ENCODE measurements at places on chromosomes 4 and X.

GRCh38 chr4:148068065-148068911 lies 336.4 kb downstream of the ARHGAP10 start:
- no peak for DNase-seq

DNA sequence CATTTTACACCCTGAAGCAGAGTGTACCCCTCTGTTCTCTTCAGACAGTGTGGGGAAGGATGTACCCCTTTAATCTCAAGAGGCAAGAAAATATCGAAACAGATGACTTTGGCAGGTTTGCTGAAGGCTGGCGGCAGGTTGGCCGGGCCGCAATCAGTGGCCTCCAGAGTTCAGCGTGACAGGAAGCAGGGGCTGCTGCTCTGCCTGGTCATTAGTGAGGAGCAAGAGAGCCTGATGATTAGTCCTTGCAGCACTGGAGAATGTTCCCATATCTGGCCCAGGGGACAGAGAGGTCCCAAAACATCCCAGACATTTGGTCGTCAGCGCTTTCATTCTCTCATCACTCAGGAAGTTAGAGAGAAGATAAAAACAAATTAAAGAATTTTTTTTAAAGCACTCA lies 352.8 kb downstream of the SPRY1 start:
- peak; percentile 18 for DNase-seq

GRCh38 chr4:36024901-36025660 lies 219.2 kb downstream of the ARAP2 start:
- no peak for DNase-seq

GRCh38 chr4:6516762-6517161 lies 44.3 kb upstream of the PPP2R2C start:
- no peak for DNase-seq

DNA sequence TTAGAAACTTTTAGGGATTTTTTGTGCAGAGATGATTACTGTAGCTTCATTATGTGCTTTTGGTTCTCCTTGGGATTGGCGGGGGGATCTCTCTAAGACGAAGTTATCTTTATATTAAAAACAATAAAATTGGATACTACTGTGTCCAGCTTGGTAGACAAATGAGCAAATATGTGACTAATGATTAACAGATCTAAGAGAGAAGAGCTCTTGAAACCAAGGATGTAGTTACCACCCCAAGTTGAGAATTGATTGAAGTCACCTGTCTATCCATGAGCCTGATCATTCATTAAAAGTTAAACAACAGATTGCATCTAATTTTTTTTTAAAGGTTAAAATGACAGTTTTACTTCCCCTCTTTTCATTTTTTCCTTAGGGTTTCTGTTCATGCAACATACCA lies 8.7 kb downstream of the PAICS start:
- no peak for DNase-seq

GRCh38 chr4:175435381-175435783 lies 376.7 kb downstream of the GPM6A start:
- no peak for DNase-seq

GRCh38 chr4:168885400-168885799 lies 124.7 kb downstream of the CBR4 start:
- peak; percentile 67 for DNase-seq

- DNase-seq, result no peak
These were observed 20.1 kb downstream of the SH3TC1 start for GRCh38 chr4:8219236-8219635.

DNA sequence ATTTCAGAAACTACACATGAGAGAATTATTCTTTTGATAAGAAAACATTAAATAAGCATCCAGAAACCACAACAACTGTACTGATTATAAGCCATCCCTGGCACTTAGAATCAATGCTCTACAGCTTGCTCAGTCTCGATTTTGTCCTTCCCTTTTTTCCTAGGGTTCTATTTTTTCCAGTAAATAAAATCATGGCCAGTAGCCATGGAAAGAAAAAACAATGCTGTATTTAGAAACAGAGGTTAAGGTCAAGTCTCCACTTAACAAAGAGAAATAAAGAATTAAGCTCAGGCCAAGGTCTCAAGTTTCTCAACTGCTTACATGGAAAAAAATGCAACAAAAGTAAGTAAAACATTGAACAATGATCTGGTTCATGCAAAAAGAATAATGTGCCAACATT lies 38.7 kb upstream of the GRID2 start:
- DNase-seq, result no peak

- no peak for DNase-seq
These were observed 55.3 kb upstream of the TECRL start for GRCh38 chr4:64464581-64464980.

DNA sequence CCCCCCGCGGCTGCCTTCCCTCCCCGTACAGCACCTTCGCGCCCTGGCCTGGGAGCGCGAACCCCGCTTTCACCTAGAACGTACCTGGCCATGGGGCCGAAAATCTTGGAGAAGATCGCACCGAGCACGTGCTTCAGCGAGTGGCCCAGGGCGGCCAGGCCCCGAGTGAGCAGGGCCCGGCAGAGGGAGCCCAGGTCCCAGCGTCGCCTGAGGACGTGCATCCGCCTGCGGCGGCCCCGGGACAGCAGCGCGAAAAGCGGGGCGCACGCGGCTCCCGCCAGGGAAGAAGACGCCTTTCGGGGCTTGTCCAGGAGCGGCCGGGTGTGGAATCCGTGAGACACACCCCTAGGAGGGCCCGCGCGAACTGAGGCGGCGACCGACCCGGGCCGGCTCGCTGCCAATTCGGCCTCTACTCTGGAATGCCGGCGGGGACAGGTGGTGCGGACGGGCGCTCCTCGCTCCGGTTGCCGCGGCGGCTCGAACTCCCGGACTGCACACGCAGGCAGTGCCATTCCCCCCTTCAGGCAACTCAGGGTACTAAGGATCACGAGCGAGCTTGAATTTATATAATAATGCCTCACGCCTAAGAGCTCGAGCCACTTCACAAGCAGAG lies at the start of gene HS6ST2:
Gene HS6ST2 (minus strand): TSS at position 539 of the 613 bp plus-strand sequence.
- no peak for DNase-seq

GRCh38 chr4:56931924-56932323 lies 24.2 kb downstream of the REST start:
- DNase-seq, result no peak

DNA sequence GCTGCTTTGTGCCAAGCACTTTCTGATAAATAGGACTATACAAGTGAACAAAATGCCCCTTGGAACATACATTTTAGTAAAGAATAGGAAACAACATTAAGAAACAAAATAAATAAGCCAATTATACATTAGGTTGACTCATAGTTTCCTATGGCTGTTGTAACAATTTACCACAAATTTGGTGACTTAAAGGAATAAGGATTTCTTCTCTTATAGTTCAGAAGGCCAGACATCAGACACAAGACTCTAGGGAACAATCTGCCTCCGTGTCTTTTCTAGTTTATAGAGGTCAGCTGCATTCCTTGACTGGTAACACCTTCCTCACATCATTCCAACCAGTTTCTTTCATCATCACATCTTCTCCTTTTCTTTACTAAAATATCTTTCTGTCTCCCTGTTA lies 235.9 kb upstream of the PCDH18 start:
- peak; percentile 31 for DNase-seq

DNA sequence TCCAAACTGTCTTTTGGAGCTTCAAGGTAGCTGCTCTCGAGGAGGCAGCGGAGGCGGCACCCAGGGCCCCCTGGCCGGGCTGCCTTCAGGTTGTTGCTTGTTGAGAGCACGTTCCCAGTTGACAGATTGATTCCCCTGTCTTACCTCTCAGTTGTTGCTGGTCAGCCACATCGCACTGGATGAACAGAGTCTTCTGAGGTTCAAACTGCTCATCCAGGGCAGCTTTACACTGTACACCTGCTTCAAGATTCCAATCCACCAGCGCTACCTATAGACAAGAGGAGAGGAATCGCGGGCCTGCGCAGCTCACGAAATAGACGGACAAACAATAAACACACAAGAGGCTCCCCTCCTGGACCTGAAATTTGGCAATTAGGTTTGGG lies 497 bp downstream of the HPGD start:
- no peak for DNase-seq

DNA sequence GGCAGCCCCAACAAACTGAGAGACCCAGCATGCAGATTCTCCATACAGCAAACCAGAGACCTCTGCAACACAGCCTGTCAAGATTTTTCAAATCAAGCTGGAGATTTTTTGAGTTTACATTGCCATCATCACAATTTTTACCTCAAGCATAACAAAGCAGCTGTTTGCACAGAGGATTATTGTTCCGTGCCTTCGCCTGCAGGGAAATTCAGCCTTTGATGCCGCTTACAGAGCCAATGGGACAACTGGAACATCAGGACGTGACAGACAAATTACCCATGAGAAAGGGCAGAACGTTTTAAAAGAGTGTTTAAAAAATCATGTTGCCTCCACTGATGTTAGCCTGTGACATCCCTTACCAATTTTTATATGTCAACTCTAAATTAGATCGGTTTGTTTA lies 363.7 kb downstream of the FBXW7 start:
- DNase-seq, result no peak

DNA sequence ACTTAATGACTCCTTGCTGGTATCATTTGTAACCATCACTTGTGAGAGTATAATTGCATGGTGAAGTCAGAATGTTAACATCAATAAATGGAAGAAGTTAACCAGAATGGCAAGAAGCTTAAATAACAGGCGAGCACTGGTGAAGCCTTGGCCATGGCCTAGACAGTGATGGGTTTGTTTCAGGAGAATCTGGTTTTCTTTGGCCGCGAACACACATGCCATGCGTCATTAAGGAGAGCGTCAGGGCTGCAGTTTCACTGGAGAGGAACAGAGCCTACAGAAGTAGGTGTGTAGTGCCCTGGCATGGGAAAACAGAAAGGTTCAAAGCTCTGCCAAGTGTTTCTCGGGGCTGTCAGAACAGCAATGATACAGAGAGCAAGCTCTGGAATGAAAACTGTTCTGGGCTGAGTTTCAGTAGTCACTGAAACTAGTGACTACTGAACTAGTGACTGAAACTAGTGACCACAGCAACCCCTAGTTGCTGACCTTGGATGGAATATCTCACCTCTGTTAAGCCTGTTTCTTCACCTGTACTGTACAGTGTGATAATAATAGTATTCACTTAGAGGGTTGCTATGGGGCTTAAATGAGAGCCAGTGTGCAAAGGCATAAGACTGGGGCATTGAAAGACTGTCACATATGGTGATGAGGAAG lies 93.8 kb downstream of the C4orf51 start:
- no peak for DNase-seq

GRCh38 chr4:169723207-169723965 lies 34.4 kb downstream of the HPF1 start:
- no peak for DNase-seq

DNA sequence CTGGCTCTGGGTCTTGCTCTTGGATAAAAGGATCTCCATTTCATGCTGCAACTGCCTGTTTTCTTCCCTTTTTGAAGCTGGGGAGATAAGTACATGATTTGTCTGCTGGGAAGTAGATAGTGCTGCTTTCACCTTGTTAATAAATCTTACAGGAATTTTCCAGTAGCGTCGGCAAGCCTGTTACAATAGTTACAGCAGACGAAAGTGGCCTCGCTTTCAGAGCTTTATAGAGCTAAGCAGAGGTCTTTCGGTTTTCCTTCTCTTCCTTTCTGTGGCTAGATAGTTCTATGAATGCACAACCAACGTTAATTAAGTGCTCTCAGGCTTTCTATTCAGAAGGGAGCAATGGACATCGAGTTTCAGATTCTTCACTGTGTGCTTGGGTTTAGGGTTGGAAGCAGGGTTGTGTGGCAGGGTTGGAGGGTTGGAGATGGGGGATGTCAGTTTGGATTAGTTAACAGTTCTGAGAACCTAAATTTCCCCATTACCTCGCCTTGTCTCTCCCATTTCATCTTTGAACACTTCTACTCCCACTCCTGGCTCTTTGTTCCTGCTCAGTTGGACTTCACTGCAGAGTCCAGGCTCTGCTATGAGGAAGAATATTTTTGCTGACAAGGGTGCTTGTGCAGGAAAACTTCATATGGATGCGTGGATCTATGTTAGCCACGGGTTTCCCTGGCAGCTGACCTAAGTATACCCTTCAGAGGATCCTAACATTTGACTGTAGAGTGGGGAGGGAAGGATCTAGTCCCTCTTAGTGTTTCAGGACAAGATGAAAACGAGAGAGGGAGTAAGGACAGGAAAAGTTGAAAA lies 237.9 kb downstream of the ARHGAP10 start:
- no peak for DNase-seq

Measured in fibroblast of skin of back (primary cell).